Smooth muscle cell of the brain vasculature (primary cell): ENCODE measurements at places on chromosomes 3 and 15.

DNA sequence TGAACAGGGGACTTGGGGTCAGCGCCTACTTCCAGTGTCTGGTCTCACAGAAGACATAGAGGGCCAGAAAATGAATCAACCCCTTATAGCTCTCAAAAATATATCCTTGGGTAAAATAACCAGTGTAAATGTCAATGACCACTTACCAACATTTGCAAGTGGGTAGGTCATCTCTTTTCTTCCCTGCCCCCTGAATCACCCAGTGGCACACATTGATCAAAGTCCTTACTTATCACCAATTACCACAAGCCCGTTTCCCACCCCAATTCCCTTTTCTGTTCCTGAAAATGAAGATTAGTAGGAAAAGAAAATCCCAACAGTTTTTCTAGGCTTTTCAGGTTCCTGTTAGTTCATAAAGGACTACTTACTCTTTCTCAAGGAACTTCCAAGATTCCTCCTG lies 70.5 kb upstream of the HEG1 start:
- no peak for DNase-seq

DNA sequence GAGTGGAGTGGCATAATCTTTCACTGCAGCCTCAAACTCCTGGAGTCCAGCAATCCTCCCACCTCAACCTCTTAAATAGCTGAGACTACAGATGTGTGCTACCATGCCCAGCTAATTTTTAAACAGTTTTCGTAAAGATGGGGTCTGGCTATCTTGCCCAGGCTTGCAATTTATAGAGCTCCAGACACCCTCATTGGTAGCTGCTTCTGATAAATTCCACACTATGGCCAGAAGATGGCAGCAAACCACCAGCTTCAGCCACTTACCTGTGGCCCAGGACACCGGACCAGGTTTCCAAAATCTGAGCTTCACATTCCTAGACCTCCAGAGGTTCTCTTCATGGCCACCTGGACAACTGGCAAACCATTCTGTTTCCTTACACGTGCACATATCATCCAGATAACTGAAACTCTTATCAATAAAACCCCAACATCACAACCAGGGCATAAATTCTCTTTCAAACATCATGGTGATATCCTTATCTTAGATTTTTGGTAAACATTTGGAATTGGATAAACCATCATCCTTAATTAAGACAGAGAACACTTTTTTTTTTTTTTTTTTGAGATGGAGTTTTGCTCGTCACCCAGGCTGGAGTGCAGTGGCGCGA lies 28.9 kb downstream of the FBXW12 start:
- DNase-seq: no peak

DNA sequence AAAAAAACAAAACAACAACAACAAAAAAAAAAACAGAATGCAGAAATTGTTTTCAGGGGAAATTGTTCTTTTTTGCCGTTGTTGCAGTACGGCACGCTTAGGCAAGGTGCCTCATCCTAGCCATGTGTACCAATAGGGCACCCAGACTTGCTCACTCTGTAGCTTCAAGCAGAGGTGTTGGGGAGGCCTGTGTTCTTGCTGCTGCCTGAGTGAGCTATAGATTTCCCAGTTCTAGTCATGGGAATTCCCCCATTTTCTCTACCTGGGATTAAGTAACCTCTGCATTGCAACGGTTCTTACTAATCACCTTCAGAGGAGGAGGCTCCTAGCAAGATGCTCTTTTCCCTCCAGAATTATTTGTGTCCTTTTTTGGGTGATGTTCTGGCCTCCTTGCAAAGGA lies 12.9 kb upstream of the PARL start:
- no peak for DNase-seq

DNA sequence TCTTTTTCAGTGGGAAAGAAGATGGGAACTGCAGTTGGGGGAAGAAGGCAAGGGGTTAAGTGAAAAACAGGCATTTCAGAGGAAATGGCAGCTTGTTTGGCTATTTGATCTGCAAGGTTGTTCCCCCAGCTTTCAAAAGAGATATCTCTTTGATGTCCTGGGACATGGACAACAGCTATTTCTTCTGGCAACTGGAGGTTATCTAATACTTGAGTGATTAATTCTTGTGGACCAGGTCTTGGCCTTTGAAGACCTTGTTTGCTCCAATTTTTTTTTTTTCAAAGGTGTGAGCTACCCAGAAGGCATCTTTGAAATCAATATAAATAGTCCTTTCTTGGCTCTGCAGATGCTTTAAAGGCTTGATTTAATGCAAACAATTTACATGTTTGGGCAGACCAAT lies 51.5 kb downstream of the KATNBL1 start:
- DNase-seq: no peak

DNA sequence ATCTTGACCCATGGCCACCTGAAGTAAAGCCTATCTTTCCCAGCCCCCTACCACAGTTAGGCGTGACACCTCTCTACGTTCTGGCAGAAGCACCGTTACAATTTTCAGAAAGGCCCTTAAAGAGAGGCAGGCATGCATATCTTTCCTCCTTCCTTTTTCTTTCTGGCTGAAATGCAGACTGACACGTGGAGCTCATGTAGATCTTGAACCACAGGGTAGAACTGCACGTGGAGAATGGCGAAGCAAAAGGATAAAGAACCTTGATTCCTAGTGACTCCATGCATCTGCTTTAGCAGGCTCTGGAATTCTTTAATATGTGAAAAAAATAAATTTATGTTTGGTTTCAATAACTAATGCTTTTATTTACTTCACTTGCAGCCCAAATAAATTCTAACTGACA lies 166.6 kb downstream of the CPNE4 start:
- no peak for DNase-seq

DNA sequence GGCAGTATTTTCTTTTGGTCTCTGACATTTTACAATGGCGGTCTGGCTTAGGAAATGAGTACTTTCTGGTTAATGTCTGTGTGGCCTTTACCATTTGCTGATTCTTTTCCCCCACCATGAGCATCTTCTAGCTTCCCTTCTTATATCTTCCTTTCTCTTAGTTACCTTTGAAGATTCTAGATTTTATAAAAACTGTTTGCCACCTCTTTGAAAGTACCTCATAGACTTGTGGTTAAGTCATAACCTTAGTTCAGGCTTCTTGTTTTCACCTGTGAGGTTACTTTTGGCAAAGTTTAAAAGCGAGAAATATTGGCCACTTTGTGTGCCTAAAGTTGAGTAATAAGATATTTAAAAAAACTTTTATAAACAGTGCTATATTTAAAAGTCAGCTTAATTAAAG lies 147.4 kb downstream of the FMN1 start:
- no peak for DNase-seq

DNA sequence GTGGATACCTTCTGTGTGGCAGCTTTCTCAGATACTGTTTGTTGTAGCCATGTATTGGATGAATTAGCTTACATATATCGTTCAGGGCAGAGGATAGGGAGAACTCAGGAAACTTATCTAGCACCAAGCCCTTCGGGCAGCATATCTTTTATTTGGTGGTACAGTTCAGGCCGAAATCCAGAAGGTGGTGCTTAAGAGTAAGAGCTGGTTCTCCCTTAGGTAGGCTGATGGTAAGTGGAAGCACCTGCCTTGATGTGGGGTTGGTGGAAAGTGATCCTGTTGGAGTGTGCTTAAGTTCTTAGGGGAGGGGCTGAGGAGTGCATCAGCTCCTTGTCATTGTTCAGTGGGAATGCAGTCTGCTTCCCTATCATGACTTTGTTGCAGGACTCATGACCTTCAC lies 187.5 kb downstream of the DOCK3 start:
- no peak for DNase-seq

GRCh38 chr3:38039899-38040261 lies 872 bp downstream of the DLEC1 start:
- DNase-seq: no peak

DNA sequence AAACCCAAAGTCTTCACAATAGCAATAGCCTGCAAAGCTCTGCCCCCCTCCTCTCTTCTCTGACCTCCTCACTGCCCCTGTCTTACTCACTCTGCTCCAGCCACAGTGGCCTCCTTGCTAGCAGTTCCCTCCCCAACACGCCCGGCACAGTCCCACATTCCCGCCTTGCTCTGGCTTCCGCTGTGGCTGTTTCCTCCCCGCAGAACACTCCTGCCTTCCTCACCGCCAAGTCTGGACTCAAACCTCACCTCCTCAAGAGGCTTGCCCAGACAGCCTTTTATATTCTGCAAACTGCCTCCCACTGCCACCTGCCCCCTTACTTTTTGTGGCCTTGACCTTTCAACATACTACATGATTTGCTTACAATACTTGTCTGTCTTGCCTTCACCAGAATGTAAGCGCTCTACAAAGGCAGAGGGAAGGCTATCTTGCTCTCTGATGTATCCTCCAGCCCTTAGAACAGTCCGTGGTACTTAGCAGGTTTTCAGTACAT lies 406 bp upstream of the MPI start:
- no peak for DNase-seq

DNA sequence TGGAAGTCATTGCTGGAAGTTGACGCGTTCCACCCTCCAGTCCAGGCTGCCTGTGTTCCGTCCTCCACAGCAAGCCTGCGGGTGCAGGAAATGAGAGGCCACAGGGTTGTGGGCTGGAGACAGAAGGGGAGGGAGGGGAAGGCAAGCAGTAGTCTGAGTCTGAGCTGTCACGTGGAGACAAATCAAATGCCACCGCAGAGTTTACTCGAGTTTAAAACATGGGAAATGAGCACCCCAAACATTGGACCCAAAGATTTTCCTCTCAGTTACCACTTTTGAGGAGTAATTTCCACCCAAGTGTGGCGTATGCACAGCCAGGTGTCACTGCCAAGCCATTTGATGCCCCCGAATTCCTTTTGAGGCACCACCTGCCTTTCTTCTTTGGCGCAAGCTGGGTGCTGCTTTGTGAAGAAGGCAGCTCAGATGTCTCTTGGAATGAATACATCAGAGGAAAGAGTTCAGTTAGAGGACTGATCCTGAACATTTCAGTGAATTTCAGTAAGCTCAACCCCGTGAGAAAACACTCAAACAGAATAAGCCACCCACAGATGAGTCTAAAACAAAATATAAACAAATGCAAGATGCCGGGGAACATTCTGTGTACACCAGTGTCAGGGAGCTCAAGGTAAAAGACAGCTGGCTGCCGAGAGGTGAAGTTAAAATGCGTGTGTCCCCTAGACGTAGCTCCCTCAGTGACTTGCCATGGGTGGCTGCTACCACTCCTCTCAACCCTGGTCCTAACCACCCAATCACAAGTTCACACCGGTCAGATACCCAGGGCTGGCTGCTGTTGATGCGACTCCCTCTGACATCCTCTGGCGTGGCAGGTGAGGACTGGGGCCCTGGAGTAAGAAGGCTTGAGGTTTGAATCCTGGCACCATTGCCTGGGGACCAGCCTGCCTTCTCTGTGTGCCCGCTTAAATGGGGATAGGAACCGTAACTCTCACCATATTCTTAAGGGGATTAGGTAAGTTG lies 203.8 kb downstream of the UACA start:
- no peak for DNase-seq

- no peak for DNase-seq
These were observed 27.9 kb downstream of the SOX2 start for GRCh38 chr3:181739628-181740027.

DNA sequence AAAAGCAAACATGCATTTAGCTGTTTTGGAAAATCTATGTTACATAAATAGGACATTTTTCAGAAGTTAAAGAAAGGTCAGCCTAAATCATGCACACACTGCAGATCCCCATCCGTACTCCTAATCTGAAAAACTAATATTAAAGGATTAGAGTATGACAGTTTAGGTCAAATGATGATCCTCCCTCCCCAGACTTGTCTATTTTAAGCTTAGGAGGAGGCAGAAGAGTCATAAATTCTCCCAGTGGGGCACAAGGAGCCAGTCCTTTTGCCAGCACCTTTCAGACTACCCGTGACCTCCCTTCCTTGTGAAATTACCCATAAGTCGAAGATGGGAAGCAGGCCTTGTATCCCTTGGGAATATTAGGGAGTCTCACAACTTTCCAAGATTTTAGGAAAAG lies 78.0 kb downstream of the TGFBR2 start:
- DNase-seq: no peak
